A673 (cell line): ENCODE measurements at places on chromosomes 1 and 21.

DNA sequence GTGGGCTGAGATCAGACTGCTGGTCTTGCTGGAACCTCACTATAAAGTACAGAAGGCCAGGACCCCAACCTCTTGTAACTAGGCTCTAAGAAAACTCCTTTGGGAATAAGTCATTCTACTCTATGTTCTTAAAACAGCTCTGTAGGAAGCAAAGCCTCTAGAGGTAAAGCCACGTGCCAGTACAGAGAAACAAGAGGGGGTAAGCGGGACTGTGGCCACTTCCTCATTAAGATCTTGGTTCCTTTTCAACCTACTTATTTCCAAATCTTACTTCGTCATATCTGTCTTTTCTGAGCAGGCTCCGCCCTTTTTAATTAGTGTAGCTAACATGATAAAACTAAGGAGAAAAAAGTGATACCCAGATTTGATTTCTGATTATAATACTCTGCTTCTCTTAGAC is 3.8 kb downstream of the NCSTN start:
- DNase-seq = no peak

DNA sequence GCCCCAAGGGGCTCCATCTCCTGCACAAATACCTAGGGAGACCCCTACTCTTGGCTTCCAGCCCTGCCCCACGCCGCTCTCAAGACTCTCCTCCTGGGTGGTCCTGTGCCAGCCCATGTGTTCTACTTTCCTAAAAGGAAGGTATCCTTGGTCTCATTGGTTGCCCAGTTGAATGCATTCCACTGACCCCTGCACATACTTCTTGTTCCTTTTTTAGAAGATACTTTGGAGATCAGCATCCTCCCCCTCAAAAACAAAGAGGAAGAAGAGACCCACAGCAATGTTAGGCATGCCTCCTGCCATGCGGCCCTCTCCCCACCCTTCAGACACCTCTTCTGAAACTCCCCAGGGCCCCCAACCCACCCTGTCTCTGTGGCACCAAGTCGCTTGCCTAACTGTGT is 4.1 kb downstream of the SLAMF9 start:
- no peak for DNase-seq

DNA sequence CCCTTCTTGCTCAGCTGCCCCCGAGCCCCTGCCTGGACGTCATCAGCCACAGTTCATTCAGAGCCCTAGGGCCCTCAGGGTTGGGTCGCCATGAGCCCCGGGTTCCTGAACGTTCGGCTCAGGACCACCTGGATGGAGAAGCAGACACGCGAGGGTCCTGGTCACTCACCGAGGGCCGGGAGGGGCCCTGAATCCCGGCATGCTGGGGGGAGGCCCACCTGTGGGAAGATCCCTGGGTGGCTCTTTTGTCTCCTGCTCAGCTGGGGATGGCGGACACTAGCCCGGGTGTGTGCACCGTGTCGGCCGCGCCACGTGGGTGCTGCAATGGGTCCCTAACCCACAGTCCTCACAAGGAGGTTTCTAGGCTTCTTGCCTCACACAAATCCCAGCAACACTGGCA is 78.1 kb upstream of the TTC34 start:
- no peak for DNase-seq

DNA sequence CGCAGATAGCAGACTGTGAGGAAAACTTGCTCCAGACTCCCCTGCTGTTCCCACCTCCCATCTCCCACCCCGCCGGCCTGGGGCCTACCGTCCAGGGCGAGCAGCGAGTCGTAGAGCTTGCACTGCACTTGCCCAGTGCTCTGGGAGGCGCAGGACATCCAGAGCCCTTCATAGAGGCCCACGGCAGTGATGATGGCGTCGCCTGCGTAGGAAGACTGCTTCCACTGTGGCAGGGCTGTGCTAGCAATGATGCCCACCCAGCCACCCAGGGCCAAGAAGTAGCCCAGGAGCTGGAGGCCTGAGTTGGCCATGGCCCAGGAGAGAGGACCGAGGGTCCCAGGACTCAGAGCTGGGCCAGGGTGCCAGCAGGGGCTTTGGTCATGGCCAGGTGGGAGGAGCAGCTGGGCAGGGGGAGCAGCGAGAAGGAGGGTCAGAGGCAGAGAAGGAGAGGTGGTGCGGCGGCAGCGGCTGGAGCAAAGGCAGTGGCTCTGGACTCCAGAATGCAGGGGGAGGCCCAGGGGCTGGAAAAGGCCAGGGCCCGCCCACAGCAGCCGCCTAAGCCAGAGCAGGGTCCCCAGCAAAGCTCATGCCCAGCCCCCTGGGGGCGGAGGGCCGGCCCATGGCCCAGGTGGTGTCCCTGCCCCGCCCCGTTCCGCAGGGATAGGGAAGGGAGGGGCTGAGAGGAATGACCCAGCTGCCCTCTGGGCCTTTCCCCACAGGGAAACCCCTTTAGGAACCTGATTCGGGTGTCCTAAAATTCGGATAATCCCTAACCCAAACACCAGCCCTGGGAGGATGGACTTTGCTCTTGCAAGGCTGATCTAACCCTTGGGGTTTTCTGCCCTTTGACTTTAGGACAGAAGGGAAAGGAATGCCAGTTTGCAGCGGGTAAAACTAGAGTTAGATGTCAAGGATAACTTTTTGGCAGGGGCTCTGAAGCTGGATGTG is at the start of gene CLDN19:
CLDN19 (minus strand) TSS at position 484 of the 948 bp plus-strand sequence; CDS start at position 311, 173 bp downstream.
- DNase-seq = no peak

DNA sequence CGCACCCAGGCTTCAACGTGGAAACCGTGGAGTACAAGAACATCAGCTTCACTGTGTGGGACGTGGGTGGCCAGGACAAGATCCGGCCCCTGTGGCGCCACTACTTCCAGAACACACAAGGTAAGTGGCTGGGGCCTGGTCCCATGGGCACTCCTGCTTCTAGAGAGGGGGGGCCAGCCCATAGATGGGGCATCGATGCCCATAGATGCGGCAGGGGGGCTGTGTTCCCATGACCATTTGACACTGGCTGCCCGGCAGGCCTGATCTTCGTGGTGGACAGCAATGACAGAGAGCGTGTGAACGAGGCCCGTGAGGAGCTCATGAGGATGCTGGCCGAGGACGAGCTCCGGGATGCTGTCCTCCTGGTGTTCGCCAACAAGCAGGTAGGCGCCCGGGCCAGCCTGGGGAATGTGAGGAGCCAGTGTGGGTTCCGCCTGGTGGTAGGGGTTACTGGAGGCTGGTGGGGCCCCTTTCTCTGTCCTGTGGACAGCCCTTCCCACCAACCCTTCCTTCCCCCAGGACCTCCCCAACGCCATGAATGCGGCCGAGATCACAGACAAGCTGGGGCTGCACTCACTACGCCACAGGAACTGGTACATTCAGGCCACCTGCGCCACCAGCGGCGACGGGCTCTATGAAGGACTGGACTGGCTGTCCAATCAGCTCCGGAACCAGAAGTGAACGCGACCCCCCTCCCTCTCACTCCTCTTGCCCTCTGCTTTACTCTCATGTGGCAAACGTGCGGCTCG is 5.6 kb downstream of the C1orf35 start:
- no peak for DNase-seq

- no peak for DNase-seq
Measured at GRCh38 chr1:68918563-68918962, 421.7 kb upstream of the DEPDC1 start.

DNA sequence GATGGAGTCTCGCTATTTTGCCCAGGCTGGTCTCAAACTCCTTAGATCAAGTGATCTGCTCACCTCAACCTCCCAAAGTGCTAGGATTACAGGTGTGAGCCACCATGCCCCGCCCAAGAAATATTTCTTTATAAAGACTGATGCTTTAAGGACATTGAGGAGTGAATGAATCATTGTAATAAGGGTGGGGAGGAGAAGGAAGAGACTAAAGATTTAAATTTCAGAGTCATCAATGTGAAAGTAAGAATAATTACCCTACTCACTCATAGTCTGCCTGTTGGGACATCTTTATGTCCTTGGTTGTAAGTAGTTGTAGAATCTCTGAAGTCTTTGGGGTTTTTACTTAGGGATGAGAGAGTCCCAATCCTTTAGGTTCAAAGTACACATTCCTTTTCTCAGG is 7.3 kb downstream of the KDM1A start:
- DNase-seq = no peak

DNA sequence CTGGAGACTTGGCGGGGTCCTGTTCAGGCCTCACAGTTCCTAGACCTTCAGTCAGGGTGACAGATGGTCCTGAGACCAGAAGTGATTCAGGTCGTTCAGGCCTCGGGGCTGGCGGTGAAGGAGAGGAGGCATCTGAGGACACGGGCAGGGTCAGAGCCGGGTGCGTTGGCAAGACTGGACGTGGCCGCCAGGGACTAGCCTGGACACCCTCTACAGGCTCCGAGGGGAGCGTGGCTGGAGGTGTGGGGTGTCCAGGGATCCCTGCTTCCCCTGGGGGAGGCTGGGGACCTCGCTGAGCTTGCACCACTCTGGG is 64.0 kb upstream of the TARDBP start:
- DNase-seq = no peak

DNA sequence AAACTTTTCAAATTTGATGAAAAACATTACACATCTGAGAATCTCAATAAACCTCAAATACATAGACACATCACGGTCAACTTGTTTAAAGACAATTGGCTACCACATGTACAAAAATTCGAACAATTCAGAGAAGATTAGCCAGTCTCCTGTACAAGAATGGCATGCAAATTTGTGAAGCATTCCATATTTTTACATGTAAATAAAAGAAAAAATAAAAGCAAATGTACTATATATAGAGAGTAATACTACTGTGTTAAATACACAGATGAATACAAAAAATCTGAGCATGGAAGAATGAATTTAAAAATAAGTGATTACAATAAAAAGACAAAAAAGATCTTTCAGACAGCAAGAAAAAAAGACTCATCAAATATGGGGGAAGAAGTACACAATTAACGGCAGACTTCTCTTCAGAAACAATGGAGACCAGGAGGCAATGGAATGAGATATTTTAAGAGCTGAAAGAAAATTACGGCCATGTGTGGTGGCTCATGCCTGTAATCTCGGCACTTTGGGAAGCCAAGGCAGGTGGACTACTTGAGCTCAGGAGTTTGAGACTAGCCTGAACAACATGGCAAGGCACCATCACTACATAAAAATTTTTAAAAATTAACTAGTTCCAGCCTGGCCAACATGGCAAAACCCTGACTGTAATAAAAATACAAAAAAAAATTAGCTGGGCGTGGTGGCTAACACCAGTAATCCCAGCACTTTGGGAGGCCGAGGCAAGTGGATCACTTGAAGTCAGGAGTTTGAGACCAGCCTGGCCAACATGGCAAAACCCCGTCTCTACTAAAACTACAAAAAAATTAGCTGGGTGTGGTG is 23.2 kb downstream of the HAX1 start:
- no peak for DNase-seq

GRCh38 chr1:208778417-208778816 is 534.2 kb upstream of the PLXNA2 start:
- DNase-seq = no peak

DNA sequence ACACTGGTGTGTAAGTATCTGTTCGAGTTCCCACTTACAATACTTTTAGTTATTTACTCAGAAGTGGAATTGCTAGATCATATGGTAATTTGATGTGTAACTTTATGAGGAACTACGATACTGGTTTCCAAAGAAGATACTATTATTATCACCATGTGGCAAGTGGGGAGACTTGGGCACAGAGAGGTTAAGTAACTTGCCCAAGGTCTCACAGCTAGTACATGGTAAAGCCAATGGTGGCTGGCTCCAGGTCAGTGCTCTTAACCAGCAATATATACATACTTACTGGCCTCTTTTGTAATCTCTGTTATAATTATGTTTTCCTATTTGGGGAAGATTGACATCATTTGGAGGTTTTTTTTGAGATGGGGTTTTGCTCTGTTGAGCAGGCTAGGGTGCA is 138.9 kb upstream of the HNRNPU start:
- no peak for DNase-seq

GRCh38 chr1:66364578-66365391 is 169.2 kb upstream of the SGIP1 start:
- DNase-seq = no peak

DNA sequence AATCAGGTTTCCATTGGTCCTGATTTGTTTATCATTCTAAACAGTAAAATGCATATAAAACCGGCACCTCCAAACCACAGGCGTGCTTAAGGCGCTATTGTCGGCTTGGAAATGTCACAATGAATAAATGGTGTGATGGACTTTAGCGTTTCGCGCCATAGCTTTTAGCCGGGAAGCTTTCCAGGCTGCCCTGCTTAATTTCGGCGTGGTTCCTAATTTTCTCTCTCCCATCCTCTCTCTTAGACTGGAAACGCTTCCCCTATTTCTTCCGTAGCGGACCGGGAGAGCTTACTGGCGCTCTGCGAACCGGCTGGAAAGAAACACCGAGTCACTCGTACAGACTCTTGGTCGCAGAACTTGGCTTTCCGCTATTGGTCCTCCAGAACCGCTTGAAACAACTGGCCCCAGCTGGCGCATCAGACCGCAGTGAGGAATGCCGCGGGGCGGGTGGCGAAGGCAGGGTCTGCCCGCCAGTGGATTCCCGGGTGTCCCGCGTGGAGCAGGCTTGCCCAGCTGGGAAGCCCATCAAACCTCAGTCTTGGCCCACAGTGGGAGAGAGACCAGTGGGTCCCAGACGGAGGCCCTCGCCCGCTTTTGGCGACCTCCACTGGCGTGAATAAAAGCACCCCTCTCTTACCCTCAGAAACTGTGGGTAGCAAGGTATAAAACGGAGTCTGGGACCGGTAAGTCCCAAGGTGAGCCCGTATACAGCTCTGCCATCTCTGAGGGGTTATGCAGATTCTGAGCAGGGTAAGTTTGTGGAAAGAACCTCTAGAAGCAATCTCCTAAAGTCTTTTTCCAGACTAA is 4.0 kb upstream of the LHX8 start:
- DNase-seq = no peak

GRCh38 chr1:226640321-226641136 is 92.0 kb downstream of the STUM start:
- DNase-seq = no peak

DNA sequence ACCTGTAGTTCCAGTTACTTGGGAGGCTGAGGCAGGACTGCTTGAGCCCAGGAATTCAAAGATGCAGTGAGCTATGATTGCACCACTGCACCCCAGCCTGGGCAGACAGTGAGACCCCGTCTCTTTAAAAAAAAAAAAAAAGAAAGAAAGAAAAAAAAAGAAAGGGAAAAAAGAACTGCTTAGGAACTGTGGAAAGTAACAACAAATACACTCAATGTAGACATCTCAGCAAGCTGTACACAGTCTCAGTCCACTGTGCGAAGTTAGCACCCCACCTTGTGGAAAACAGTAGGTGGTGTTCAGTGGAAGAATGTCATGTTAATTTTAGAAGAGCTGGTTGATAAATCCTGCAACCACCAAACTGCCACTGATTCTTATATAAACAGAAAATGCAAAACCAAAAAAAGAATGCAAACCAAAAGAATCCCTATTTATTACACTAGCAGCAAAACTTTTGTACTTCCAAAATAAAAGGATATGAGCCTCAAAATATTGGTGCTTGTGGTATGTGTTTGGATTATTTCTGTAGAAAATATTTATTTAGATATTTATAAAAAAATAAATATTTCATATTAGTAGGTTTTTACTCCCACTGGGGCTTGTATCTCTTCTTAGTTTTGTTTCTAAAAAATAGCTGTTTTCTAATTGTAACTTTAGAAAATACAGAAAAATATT is 31.1 kb downstream of the ALG14 start:
- peak; percentile 82 for DNase-seq
